ENCODE measurements at places on chromosomes 6 and 20.

DNA sequence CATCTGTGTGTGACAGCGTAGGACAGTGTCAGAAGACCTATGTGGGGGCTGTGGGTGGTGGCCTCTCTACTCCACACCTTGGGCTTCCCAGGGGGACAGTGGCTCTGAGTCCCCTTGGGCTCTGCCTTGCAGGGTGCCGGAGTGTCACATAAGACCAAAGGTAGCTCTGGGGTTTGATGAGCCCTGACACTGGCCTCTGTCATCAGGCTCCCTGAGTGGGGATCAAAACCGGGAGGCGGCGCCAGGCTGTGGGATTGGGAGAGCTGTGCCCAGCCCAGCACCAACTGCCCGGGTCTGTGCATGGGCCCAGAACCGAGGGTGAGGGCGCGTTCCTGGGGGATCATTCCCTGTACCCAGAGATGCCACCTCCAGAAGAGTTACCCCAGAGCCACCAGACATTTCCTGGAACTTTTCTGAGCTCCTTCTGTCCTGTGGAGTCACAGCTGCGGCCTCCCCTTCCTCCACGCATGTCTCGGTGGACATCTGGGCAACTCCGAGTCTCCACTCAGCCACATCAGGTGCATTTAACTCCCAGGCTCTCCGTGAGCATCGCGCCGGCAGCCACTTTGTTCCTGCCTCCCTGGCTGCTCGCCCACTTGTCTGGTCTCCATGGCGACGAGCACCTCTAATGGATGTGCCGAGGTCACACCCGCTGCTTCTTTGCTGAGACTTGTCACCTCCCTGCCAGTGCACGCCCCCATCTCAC is 94.7 kb downstream of the TMEM242 start:
- DNase-seq, result peak; percentile 85

DNA sequence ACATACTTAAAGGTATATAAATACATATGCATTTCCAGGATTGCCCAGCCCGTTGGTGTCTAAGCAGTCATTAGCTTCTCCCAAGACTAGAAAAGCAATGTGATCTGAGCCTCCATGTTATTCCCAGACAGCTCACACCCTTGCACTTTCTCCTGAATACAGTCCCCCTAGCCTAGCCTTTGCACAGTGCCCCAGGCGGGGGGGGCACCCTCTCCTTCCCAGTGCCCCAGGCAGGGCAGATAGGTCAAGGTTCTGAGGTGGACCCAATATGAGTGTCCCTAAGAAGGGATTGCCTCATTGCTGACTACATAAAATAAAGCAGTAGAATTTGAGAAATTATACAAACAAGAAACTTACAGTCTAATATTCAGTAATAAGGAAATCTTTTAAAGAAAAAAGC is 15.4 kb upstream of the GNRH2 start:
- no peak for DNase-seq

DNA sequence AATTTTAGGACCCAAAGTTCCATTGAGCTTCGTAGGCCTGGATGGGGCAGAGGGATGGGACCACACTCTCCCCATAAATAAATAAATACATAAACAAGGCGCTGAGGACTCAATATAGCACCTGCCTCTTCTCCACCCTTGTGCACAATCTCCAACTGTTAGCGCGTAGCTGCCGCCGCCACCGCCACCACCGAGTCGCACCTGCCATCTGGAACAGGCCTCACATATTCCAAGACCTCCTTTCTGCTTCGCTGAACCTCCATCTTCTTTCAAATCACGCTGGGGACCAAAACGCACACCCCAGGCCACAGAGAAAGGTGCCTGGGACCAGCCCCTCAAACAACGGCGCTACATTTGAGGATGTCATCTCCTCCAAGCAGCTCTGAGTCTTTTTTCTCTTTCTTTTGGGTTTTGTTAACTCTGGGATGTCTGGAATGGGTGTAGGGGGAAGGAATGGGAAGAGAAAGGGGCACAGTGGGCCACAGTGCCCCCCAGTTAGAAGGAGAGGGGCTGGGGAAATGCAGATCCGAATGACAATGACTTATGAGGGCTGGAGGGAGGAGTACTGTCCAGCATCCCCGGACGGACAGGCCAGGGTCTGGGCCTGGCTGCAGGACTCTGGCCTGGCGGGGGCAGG is 49.7 kb downstream of the NOL4L start:
- DNase-seq, result peak; percentile 55

GRCh38 chr6:170030284-170030815 is 260.5 kb downstream of the DLL1 start:
- DNase-seq, result no peak

DNA sequence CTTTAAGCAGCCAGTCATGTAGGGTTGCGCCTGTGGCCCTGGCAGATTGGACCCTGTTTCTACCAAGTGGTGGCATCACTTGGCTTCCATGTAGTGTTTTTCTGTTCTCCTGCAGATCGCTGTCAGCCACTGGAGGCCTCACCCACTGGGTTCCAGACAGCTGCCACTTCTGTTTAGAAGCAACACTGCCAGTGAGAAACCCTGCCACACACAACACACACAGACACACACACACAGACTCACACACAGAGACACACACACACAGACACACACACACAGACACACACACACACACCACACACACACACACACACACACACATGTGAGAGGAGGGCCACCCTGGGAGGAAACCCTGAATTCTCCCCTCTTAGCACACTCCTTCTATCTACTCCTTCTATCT is 51.8 kb downstream of the UTRN start:
- no peak for DNase-seq

GRCh38 chr6:45104429-45104828 is 223.7 kb upstream of the RUNX2 start:
- no peak for DNase-seq

DNA sequence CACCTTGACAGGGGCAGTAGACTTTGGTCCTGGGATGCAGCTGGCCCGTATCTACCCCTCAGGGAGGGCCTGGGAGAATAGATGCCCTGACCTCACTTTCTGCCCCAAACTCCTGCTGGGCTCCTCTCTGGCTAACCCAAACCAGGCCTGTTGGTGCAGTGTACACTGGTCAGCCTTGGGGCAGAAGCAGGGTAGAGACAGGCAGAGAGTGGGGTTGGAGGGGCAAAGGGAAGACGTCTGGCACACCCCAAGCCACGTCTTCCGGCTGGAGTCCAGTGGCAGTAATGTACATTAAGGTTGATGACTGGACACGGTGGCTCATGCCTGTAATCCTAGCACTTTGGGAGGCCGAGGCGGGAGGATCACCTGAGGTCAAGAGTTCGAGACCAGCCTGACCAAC is 9.3 kb downstream of the DDR1 start:
- no peak for DNase-seq

DNA sequence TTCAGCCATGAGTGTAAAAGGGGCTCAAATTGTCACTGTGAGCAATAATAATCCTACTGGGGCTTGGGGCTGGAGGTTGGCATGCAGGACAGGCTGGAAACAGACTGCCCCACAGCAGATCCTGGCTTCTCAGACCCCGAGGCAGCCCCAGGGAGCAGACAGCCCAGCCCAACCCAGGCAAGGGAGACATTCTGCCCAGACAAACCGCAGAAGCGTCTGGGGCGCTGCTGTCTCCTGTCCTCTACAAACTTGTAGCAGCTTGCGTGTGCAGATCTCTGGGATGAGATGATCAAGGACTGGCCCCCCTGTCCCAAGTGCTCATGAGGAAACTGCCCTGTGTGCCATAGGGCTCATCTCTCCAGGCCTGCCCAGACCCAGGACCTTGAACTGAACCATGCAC is 84.6 kb downstream of the MAFB start:
- DNase-seq, result no peak

DNA sequence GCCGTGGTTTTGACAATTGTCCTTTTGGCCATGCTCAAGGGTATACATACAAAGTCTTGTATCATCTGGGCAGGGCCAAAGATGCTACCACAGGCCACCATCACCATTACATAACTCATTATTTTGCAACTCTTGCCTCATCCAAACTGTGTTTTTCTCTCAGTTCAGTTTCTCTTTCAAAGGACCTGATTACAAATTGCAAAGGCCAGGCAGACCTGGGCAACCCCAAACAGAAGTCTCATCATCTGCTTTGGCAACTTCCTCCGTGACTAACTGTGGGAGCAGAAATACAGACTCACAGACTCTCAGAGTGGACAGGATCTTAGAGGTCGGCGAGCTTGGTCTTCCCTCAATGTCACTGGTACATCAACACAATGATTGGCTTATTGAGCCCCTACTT is 117.8 kb upstream of the NEDD9 start:
- no peak for DNase-seq

GRCh38 chr6:145141572-145141971 is 593.7 kb downstream of the EPM2A start:
- DNase-seq, result no peak

GRCh38 chr6:151494235-151494935 is 568 bp downstream of the CCDC170 start:
- DNase-seq, result no peak

DNA sequence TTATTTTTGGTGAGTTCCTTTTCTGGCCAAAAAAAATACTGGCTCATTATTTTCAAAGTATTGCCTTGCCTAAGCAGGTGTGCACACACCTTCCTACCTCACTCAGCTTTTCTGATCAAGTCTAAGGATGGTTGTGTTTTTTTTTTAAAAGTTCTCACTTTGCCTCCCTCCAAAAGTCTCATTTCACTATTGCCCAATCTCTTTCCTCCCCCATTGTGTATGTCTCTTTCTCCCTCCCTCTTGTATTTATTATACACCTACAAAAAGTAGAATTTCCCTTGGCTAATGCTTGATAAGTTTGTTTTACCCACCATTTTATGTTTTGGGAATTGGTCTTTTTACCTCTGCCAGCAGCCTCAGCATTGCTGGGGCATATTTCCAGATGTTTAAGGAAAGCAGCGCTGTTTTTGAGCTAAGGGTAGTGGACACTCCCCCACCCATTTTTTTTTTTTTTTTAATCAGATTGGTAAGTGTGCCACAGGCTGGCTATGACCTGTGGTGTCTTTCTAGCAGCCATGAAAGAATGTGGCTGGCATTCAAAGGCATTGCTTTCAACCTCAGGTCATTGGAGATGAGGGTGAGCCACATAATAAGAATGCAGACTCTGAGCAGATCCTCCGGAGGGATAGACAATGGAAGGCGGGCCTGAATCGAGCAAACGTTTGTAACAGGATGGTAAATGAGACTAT is 668.6 kb downstream of the UTRN start:
- DNase-seq, result no peak

- DNase-seq, result no peak
These were observed 91.7 kb upstream of the IYD start for GRCh38 chr6:150276937-150277742.

DNA sequence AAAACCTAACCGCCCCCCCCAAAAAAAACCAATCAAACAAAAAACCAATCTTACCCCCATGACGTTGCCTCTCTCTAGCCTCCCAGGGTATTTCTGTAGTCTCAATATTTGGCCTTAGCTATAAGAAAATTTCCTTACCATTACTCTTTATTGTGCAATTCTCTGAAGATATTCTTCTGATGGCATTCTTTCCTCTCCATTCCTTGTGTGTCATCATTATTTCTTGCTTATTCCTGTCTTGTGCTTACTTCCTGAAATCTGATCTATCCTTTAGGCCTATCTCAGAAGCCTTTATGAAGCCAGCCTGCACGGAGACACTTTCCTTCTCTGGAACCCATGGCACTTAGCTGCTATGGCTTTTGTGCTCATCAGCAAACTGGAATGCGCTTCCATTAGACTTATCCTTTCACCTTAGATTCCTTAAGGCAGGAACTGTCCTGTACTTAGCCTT is 65.9 kb upstream of the DDR1 start:
- DNase-seq, result no peak

DNA sequence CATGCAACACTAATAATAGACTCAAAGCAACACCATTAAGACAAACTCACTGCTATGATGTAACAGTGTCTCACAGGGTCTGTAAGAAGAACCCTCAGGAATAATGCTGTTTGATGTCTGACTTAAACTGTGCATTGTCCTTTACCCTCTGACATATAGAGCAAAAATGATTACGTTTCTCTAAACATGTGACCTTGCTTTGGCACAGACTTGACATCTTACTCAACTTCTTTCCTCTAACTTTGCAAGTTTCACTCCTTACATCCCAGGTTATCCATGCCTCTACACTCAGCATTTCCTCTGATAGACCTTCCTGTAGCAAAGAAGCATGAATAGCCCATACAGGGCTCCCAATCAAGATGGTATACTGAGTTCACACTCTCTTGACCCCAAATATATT is 252.7 kb downstream of the UST start:
- no peak for DNase-seq

DNA sequence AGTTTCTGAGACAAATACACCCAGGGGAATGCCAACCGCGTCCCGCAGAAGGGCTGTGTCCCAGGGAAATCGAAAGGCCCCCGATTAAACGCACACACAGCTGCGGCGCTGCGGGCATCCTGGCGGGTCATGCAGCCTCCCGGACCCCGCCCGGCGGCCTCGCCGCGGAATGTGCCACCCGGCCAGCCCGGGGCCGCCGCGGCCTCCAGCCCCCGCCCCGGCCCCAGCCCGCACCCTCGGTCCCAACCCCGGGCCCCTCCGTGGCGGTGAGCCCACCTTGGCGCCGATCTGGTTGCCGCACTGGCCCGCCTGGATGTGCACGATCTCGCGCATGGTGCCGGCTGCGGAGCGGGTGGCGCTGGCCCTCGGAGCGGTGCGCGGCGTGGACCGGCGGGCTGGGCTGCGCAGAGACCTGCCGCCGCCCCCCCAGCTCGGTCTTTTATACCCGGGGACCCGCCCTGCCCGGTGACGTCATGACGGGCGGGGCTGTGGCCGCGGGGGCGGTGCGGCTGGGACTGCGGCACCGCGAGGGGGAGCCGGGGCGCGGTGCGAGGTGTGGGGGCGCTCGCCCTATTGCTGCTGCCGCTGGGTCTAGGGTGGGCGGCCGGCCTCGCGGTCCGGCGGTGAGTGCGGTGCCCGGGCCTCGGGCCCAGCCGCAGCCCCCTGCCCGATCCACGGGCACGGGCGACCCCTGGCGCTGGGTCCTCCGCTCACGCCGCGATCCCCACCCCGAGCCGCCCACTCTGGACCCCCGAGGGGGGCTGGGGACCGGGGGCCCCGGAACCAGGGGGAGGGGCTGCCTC is at the start of gene TUBB2A:
Gene TUBB2A (minus strand): TSS at position 414 of the 803 bp plus-strand sequence. CDS start 81 bp downstream, at position 333.
- no peak for DNase-seq

DNA sequence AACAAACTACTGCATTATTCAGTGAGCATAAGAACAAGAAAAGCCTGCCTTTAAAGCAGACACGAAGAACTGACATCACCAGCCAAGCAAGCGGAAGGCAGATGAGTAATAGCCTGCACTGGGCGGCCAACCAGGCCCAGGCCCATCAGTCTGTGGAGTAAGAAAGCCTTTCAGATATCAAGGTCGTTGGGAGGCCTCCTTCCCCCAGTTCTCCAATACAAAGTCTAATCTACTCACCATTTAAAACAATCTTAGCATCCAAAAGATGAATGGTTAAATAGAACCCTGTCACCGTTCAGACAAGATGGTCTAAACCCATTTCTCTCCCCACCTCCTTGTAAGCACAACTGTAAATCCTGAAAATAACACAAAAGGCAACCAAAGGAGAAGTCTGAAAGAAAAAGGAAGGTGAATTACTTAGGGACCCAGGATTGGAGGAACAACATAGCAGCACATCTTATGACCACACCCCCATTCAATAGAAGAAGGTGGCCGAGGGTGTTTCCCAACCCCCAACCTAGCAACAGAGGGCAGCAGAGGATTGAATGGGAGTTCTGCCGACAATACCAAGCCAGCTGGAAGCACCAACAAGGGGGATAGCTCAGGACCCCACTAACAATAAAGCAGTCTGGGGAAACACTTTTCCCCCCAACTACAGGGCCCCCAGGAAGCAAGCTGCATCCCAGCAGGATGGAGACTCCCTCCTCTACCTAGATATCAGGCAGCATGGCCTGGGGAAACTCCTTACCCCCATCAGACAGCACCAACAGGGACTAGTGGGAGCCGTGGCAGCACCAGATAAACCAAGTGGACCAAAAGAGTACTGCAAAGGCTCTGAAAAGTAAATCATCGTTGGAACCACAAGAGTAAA is 67.9 kb downstream of the ZHX3 start:
- DNase-seq, result no peak

GRCh38 chr20:16317445-16318362 is 255.5 kb downstream of the KIF16B start:
- no peak for DNase-seq

Data from NCI-H510A (cell line).